ENCODE measurements at places on chromosomes 2 and 18.

GRCh38 chr2:158753641-158754611, 41.2 kb upstream of the DAPL1 start:
- peak; percentile 92 for DNase-seq

- no peak for DNase-seq
Observed at GRCh38 chr2:15313657-15314056, 247.5 kb downstream of the NBAS start.

DNA sequence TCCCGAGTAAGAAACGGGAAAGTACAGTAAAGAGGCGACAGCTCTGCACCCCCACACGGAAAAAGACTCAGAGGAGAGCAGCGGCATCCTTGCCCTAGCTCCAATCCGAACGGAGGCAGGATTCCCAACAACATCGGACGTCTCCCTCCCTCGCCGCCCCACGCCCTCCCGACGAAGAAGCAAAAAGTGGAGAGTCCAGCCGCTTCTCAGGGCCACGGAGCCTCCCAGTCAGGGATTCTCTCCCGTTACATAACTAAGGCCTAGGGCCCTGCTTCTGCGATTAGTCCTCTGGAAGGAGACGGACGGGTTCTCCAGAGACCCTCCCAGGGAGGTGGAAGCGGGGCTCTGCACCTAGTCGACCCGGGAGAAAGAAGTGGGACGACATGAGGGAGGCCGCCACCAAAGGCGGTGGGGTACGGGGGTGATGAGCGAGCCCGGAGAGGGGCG, 587 bp downstream of the SUMO1 start:
- DNase-seq: no peak

DNA sequence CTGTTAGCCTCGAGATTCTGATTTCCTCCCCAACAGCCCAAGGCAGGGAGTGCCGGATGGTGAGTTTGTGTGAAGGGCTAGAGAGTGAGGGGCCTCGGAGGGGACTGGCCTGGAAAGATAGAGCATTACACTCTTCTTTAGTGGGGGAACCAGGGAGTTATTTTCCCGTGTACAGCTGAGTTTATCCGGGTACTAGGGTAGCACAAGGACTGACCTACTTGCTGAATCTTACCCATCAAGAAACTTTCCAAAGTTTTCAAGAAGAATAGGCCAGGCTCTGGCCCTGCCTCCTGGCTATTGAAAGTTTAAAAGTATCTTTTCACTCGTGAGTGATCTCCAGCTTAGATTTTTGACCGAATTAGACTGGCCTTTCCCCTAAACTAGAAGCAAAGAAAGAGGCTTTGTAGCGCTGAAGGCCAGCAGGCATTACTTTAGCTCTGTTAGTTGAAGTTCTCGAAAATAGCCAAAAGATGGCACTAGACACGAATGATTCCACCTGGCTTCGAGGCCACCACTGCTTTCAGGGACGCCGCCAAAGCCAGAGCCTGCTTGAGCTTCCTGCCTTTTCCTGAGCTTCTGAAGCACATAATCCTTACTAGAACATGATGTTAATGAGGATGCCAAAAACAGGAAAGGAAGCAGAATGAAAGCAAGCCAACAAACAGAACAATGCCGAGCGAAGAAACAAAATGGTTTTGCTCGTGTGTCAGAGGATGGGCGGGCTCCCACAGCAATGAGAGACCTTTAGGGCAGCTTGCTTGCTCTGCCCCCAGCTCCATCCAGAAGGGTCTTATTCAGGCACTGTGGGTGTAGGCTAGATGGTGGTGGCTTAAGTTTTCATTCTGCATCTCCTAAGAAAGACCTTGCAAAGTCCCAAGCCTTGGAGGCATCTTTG, 55.8 kb downstream of the TSN start:
- DNase-seq: peak; percentile 94

GRCh38 chr2:217158928-217159327, 299.1 kb upstream of the TNP1 start:
- no peak for DNase-seq

DNA sequence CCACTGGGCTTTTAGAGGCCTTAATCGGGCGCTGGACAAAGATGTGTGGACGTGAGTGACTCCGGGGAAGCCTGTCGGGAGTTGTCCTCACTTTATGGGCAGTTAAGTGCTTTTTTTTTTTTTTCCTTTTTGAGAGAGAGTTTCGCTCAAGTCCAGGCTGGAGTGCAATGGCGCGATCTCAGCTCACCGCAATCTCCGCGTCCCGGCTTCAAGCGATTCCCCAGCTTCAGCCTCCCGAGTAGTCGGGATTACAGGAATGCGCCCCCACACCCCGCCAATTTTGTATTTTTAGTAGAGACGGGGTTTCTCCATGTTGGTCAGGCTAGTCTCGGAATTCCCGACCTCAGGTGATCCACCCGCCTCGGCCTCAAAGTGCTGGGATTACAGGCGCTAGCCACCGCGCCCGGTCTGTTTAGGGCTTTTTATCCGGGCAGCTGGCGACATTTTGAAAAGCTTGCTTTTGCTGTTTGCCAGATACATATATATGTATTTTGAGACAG, 1.5 kb downstream of the MSH6 start:
- peak; percentile 19 for DNase-seq

GRCh38 chr2:67165523-67165990, 231.6 kb upstream of the ETAA1 start:
- no peak for DNase-seq

GRCh38 chr2:226800941-226801784, 1.5 kb upstream of the IRS1 start:
- peak; percentile 97 for DNase-seq

GRCh38 chr2:169118060-169118459, 48.7 kb downstream of the DHRS9 start:
- no peak for DNase-seq

DNA sequence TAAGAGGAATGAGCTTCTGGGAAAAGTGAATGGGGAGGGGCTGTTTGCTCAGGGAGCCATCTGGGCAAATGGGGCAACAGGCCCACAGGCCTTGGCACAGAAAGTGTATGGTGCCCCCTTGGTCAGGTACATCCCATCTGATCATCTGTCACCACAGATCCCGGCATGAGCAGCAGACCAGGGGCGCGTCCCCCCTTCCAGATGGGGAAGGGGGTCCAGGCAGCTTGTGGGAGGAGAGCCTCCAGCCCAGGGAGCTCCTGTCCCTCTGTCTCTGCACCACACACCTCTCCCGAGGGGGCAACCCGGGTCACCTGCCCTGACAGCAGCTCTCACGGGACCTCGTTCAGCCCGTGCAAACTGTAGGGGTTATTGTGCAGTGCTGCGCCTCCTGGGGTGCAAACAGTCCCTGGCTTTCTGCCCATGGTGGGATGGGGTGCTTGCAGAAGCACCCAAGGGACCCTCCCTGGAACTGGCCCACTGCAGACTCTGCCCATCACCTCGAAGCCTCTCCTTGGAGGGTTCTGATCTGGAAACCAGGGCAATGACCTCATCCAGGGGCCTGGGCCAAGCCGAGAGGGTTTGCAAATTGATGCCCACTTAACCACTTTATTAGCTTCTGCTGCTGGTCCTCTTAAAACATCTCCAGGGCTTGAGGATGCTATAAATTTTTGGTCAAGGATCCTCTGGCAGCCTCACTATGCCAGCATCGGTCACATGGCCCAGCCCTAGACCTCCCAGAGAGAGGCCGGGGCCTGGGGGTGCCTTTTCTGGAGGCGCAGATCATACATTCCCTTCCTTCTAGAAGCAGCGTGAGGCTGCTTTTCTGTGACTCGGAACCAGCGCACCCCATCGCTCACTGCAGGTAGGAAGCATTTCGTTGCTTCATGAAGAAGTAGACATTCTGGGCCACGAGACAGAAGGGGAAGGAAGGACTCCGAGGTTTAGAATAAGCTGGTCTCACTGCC, 7.6 kb upstream of the BOK start:
- DNase-seq: no peak

DNA sequence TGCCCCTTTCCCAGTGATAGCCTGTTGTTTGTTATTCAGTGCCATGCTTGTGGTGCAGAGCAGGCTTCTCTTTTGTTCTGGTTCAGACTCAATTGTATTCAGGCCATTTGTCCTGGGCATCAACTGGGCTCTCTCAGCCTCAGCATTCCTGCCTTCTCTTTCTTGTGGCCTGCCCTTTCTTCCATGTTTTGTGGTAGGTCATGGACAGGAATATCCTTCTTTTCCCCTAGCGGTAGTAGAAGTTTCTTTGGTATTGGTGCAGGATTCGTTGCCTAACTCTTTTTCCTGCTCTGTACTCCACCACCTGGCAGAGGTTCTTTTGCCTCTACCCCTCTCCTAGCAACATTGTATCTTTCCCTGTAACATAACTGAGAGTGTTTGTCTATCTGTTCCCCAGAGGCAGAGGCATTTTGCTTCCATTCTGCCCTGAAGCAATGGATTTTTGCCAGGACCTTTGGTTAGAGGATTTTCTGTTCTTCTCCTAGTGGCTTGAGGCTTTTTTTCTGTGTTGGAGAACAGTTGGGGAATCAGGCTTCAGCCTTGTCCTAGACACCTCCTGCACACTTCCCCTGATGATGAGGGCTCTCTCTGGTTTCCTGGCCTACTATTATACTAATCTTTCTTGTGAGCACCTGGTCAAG, 68.5 kb downstream of the NCOA1 start:
- peak; percentile 21 for DNase-seq

DNA sequence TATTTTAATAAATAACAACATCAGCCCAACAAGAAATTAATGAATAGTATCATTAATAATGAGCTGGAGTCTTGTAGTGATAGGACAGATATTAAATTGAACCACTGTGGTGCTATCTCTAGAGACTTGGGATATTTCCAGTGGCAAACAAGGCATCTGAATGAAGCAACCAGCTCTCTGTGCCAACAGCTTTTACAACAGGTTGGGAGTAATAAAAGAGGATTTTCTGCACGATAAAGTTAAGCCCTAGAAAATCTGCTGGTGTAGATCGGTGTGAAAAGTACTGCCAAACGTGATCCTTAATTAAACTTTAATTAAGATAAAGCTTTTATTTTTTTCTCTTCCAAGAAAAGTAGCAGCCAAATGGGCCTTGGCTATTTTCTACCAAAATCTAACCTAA, 385.5 kb downstream of the NR4A2 start:
- peak; percentile 73 for DNase-seq

DNA sequence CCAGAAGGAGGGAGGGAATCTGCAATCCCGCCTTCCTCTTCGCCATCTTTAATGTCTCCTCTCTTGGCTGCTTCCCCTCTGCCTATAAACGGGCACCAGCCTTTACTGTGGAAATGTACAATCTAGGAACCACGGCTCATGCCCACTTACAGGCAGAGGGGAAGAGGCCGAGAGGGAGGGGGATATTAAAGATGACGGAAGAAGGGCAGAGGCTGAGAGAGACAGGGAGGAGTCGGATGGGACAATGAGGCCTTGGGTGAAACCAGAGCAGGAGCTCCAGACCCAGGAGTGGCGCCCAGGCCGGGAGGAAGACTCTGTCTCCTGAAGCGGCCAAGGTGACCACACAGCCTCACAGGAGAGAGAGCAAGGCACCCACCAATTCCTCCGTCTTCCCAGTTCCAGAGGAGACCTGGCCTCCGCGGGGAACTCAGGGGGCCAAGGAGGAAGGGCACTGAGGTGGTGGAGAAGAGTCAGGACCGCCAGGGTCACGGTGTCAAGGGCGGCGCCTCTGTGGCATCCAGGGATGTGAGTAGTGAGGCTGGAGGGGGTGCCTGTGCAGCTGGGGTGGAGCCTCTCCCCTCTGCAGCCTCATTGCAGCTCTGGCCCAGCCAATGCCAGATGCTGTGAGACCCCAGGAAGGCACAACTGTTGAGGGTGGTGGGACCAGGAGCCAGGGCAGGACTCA, 67.8 kb downstream of the CIB4 start:
- DNase-seq: no peak

DNA sequence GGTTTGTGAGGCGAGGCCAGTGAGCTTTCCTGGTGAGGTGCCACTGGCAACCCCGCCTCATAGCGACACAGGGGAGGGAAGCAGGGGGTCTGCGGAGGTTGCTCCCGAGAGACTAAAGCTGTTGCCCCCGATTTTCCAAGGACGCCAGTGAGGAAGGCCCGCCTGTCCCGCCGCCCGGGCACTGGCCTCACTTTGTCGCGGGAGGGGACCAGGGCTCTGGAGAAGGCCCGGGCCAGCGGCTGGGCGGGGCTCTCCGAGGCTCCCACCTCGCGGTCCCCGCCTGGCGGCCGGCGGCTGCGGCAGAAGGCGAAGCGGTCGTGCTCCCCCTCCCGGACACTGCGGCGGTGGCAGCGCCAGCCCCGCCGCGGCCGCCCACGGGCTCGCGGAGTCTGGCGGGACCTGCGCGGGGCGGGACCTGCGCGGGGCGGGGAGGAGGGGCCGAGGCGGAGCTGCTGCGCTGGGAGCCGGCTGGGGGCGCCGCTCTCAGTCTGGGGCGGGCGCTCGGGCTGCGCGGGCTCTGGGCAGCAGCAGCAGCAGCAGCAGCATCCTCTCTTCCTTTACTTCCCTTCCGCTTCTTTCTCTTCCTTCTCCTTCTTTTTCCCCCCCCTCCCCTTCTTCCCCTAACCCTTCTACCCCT, at the start of gene MAP2:
Gene MAP2, plus strand, starts transcription at position 486 of the 637 bp plus-strand sequence. CDS start 229,124 bp downstream, outside the sequence.
- peak; percentile 93 for DNase-seq

DNA sequence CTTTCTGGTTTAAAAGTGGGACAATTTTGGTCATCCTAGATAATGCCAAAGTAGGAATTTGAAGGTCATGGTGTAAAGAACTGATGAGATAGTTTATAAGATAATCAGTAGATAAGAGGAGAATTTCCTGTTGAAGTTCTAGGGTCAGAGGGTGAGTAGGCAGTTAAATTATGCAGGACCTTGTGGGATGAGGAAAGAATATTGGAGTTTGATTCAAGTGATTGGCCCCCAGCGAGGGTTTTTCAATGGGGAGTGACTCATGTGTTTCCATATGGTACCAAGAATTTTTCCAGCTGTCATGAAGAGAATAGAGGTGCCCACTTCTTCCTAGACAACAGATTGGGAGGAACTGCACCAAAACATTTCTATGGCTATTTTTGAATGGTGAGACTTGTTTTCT, 940.2 kb upstream of the ZEB2 start:
- DNase-seq: no peak

GRCh38 chr2:149743842-149744448, 156.4 kb upstream of the MMADHC start:
- no peak for DNase-seq

GRCh38 chr2:158647436-158648231, 147.5 kb upstream of the DAPL1 start:
- no peak for DNase-seq

DNA sequence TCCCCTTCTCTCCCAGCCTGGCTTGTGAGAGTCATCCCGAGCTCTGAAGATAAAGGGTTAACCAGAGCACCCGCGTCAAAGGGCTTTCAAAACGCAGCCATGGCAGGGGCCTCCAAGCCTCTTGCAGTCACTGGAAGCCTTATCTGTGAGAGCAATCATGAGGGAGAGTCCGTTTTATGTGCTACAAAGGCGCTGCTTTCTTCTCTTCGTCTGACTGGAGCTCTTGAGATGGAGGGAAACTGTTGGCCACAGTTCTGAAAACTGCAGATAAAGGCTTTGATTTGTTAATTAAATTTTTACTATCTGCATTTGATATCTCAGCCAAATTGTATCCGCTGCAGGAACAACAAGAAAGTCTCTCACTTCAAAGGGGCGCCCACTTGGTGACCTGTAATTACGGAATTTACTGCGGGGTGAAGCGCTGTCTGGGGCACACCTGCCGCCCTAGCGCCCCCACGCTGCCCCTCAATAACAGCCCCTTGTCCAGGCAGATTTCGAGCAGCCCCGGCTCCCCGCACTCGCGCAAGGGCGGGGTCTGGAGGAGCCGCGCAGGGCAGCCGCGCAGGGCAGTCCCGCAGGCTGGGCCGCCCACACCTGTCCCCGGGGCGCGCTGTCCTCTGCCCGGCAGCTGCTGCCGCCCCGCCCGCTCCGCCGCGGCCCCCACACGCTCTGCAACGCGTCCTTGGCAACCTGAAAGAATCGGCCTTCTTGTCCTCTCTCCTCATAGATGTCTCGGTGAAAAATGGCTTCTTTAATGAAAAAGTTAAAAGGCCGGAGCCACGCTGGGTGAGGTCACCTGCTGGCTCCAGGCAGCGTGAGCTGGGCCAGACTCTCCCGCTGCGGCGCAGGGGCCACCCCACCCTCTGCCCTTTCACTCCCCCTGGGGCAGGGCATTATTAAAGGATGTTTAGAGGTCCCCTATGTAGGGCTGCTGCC, 217.9 kb downstream of the VAPA start:
- peak; percentile 82 for DNase-seq

Data from brain (organoid and tissue), 16 donors.